ENCODE measurements at places on chromosomes 2 and 18.

DNA sequence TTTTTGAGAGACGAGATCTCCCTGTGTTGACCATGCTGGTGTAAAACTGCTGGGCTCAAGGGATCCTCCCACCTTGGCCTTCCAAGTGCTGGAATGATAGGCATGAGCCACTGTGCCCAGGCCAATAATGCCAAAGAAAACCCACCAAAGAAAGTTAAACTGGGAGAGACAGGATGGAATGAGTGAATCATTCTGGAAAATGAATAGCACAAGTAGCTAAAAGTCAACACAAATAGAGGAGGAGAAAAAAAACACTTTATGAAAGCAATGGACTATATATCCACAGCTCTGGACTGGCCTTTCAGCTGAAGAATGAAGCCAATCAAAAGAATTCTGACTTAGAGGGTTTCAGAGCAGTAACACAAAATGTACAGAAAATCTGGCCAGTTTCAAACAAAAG, 23.9 kb downstream of the IAH1 start:
- no peak for DNase-seq

GRCh38 chr2:61460163-61460562, 10.7 kb downstream of the USP34 start:
- no peak for DNase-seq

GRCh38 chr2:230319211-230319862, 7.7 kb upstream of the SP140L start:
- DNase-seq, result no peak

DNA sequence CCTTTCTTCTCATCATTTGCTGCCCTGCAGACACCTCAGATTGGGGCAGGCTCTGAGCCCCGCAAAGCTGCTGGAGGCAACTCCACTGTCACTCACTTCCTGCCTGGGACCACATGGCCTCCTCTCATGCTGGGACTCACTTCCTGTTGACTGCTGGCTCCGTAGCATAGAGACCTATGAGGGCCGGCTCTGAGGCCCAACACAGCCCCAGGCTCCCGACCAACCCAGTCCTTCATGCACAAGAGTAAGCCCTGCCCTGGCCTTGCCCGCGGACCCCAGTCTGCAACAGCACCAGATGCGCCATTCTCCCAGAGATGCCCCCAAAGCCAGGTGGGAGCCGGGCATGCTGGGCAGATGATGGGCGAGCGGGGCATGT, 55.7 kb downstream of the DNMT3A start:
- DNase-seq, result no peak

- DNase-seq, result no peak
These were observed 265.6 kb downstream of the ANAPC1 start for GRCh38 chr2:111618226-111618977.

- no peak for DNase-seq
These were observed 128.8 kb upstream of the TTC39C start for GRCh38 chr18:23885750-23886149.

All from hematopoietic multipotent progenitor cell treated with erythropoietin and hydrocortisone succinate and interleukin-3 and kit ligand, for 15 days (in vitro differentiated cells).